Fibroblast of skin of left quadriceps (primary cell): ENCODE measurements at places on chromosomes 5 and 9.

DNA sequence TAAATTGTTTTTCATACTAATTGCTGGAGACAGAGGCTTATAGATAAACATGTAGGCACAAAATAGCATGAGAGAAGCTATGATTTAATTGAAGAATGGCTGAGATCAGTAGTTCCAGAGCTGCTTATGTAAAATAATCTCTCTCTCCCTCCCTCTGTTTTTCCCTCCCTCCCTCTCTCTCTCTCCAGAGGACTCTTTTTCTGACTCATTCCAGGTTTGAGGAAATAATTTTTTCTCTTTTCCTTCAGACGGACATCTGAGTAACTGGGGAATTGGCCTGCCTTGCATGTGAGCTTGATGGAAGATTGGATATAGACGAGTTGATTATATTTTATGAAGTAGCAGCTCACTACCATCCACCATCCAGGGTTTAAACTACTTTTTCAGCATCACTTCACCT lies 35.5 kb downstream of the KCTD16 start:
- no peak for DNase-seq

DNA sequence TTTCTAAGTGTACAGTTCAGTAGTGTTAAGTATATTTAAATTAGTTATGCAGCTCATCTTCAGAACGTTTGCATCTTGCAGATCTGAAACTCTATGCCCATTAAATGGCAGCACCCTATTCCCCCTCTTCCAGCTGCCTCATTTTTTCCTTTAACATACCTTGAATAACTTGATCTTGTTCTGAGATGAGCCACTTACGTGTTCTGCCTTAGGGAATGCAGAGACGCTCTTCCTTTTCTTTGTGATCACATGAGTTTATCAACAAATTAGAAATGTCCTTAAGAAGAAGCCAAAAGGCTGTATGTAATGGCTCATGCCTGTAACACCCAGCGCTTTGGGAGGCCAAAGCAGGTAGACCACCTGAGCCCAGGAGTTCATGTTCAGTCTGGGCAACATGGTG lies 57.6 kb downstream of the SLC46A2 start:
- no peak for DNase-seq

DNA sequence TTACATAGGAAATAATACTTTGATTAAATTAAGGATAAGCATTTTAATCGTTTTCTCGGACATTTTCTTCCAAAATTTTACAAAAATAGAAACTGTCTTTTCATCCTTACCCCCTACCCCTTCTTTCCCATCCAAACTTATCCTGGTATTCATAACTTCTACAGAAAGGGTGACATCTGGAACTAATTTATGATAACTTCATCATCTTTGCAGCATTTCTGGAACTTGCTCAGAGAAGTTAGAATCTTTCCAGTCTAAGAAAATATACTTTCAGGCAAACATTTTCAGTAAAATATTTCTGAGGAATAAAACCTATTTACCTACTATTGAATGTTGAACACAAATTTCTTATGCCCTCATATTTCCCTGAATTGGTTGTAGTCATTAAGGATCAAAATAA lies 309.0 kb downstream of the MAN2A1 start:
- no peak for DNase-seq

DNA sequence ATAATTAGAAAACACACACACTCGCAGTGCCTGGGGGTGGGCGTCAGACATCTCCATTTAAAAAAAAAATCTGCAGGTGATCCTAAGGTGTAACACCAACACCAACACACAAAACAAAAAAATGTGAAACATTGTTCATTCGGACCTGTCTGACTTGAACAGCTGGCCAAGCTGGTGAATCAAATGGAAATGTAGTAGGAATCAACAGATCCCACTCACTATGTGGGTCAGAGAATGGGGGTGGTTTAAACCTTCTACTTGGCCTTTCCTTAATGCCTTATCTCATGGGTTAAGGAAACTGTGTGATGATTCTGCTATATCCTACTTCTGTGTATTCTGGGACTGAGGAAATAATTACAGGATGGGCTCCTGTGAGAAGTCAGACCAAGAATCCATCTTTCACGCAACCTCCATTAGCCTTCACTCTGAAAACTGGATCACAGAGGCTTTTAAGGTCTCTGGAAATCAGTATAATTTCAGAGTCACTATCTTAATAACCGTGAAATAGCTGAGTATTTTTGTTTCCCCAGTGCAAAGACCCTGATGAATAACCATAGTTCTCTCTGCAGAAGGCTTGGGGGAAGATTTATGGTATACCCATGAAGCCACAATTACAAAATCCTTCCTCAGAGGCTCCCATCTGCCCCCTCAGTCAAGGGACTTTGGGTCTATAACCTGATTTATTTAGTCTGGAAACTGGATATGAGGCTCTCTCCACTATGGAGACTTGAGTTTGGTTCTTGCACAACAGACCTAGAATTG lies 17.2 kb upstream of the MCCC2 start:
- no peak for DNase-seq

- DNase-seq = no peak
Measured at GRCh38 chr9:122950263-122950662, 9.4 kb downstream of the RABGAP1 start.

GRCh38 chr5:13932561-13932960 lies 11.9 kb downstream of the DNAH5 start:
- DNase-seq = no peak

GRCh38 chr9:85332487-85332886 lies 409.3 kb downstream of the AGTPBP1 start:
- no peak for DNase-seq

GRCh38 chr9:111940697-111941096 lies 44.1 kb downstream of the UGCG start:
- no peak for DNase-seq

DNA sequence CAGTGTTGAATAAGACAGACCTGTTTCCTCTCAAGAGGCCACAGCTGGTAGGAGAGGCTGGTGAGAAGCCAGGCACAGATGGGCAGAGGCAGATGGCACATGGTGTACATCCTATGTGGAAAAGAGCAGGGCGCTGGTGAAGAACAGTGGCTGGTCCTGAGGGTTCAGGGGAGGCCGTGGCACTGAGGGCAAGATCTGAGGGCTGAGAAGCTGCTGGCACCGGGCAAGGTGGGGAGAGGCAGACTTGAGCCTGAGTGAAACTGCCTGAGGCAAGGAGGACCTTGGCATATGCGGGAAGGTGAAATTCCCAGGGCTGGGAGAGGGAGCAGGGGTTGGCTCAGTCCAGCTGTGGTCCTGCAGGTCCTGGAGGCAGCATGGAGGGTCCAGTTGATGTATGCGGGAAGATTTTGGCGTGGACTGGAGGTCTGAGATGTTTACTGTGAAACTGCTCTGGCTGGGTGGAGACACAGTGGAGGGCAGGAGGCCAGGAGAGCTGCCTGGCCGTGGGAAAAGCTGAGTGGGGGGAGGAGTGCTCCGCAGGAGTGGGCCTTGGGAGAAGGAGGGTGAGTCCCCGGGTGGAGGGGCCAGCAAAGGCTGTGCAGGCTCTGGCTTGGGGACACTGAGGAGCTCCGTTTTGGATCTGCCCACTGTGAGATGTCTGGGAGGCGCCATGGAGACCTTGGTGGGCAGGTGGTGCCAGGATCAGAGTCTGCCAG lies 2.6 kb downstream of the MAN1B1 start:
- no peak for DNase-seq

GRCh38 chr9:137694962-137695875 lies 76.4 kb downstream of the EHMT1 start:
- no peak for DNase-seq

DNA sequence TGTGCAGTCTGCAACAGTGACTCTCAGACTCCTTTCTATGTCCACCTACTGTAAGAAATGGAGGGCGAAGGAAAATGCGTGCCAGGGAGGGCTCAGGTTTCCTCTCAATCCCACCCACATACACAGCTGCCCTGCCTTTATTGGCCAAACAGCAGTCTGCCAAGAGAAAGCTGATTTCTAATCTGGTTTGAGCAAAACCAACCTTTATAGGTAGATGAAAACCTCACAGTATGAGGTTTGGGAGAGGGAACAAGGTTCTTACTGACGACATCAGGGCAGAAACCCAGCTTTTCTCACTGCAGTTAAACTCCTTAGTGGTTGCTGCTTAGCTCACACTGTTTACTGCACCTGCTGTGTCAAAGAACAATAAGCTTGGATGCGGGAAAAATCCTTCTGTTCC lies 152.3 kb upstream of the KLF9 start:
- no peak for DNase-seq

DNA sequence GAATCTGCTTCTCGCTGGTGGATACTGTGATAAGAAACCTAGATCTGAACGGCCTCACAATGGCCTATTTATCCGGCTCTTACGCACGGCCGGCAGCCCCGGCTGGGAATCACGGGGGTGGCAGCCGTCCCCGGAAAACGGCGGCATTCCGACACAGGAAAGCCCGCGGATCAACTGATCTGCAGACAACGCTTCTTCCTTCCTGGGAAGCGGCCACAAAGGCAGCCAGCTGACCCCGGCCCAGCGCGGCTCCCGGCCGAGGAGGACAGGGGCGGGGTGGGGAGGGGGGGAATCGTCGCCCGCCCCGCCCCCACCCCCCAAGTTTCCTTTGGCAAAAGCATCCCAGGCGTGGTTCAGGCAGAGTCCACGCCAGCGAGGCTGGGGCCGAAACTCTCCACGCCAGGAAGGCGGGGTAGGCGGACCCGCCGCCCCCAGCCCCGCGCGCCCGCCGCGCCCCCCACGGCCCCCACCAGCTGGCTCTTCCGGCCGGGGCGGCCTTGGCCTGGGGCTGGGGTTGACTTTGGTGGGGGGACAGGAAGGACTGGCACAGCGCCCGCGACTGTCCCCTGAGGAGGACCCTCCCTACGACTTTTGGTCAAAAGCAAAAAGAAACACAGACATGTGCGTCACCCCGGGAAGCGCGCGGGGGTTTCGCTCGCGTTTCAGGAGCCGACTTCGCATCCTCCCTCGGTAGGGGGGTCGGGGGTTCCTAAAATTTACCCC lies 247.7 kb upstream of the ANKRD55 start:
- no peak for DNase-seq
